ENCODE measurements at places on chromosomes 11 and 22.

DNA sequence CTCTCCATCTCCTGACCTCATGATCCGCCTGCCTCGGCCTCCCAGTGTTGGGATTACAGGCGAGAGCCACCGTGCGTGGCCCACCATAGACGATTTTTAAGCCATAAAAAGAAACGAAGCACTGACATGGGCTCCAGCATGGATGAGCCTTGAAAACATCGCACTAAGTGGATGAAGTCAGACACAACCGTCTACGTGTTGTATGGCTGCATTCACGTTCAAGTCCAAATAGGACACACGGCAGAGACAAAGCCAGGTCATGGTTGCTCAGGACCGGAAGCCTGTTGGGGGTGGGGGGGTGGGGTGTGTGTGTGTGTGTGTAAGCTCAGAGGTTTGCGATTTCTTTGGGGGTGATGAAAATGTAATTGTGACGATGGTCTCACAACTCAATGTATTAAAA lies 10.0 kb downstream of the RRP7A start:
- no peak for DNase-seq

GRCh38 chr11:122707901-122708300 lies 52.4 kb downstream of the UBASH3B start:
- no peak for DNase-seq

DNA sequence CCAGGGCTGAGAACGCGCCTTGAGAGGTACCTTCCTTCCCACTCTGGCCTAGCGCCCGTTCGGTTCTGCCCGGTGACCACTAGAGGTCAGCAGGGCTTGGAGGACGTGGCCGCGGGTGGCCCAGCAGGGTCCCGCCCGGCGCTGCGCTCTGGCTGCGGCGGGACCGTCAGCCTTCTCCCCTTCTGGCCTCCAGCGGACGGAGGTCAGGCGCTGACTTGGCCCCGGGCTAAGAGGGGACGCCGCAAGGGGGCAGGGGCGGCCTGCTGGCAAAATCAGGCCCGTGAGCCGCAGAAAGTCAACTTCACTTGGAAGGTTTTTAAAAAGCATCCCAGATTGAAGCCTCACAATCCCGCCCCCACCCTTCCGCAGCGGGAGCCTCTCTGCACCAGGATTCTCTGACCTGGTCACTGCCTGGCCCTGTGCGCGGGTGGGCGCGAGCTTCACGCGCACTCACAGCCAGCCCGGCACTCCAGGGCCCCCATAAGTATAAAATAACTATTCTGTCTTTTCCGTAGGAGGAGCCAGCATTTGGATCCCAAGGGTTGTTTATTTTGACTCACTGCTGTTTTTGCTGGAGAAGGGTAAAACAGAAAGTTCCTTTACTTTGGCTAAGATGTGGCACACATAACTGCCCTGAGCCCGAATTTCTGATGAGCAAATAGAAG lies 23.2 kb upstream of the ZBTB16 start:
- peak; percentile 59 for DNase-seq

GRCh38 chr11:67278135-67278938 lies 10.8 kb upstream of the ANKRD13D start:
- no peak for DNase-seq

DNA sequence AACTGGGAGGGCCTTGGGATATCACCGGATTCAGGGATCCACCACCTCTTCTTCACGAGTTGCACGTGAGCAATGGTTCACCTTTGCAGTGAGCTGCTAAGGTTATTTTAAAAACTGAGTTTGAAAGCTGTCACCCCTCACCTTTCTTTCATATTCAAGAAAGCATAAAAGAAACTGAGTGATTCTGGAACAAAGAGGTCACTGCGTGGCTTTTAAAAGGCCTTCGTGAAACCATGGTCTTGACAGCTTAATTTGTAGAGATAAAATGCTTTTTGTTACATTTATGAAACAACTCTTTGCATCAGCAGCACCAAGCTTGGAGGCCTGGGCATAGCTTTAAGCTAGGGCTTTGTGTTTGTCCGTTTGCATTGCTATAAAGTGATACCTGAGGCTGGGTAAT lies 101.4 kb upstream of the NECTIN1 start:
- DNase-seq, result no peak

GRCh38 chr11:35593143-35593542 lies 25.1 kb upstream of the FJX1 start:
- no peak for DNase-seq

GRCh38 chr11:27618281-27618915 lies 81.9 kb downstream of the BDNF start:
- no peak for DNase-seq

GRCh38 chr11:58898106-58898505 lies 41.2 kb upstream of the GLYATL1 start:
- DNase-seq, result no peak

All from CD4-positive, alpha-beta T cell treated with Interleukin-12 subunit alpha and Interleukin-12 subunit beta, for 1 hour (primary cell).